Mesothelial cell of epicardium (in vitro differentiated cells): ENCODE measurements at places on chromosomes 6 and 20.

DNA sequence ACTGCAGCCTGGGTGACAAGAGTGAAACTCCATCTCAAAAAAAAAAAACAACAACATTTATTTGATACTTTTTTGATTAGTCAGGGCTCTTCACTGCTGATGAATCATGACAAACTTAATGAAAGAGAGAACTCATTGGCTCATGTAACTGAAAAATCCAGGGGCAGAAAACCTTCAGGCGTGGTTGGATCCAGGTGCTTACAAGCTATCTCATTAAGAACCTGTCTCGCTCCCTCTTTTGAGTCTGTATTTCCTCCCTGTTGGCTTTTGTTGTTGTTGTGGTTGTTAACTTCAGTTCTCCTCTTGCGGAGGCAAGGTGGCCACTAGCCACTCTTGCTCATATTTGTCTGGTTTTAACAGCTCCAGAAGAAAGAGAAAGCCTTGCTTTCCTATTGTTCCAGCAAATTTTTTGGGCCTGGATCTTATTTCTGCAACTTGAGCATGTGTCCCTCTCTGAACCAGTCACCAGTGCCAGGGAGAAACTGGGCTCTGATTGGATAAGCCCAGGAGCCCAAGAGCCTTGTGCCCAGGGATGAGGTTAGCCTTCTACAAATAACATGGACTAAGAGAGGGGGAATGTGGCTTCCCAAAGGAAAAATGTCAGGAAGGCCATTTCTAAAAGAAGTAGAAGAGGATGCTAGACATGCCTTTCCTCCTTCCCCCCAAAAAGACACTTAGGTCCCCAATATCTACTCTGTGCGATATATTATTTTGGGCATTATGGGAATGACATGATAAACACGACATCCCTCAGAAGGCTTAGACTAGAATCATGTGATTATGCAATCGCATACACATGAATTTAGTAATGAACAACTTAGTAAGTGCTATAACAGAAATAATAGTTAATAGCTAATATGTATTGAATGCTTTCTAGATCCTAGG lies 64.5 kb downstream of the PHACTR2 start:
- no peak for DNase-seq

GRCh38 chr6:47097092-47097945 lies 55.2 kb upstream of the ADGRF1 start:
- no peak for DNase-seq

- no peak for DNase-seq
Observed at GRCh38 chr20:7940341-7940740, at the start of gene HAO1. HAO1 (minus strand) TSS chr20:7940458; CDS start chr20:7940422, 36 bp downstream.

DNA sequence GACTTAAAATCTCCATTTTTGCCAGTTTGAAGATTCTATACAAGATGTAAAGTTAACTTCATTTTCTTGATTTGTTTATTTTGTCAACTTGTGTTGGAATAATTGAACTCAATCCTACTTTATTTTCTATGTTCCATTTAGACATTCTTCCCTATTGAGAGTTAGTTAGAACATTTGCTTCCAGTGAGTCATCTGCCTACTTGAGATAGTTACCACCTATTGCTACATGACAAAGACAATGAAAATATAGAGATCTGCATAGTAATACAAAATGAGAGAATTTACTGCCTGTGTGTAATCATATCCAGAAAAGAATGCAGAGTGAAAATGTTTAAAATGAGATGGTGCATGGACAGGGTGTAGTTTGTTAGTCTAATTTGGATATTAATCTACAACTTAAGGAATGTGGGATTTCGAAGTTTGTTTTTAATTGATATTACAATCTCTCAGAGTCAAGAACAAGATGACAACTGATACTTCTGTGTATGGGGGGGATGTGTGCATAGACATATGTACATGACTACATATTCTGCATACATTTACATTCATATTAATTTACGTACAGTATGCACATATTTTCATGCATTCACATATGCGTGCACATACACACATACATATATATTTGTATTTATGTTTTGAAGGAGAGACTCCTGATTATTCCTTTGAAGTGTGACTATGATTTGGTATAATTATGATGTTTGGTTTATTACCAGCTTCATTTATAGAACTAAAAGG lies 420.1 kb downstream of the NKAIN2 start:
- no peak for DNase-seq

DNA sequence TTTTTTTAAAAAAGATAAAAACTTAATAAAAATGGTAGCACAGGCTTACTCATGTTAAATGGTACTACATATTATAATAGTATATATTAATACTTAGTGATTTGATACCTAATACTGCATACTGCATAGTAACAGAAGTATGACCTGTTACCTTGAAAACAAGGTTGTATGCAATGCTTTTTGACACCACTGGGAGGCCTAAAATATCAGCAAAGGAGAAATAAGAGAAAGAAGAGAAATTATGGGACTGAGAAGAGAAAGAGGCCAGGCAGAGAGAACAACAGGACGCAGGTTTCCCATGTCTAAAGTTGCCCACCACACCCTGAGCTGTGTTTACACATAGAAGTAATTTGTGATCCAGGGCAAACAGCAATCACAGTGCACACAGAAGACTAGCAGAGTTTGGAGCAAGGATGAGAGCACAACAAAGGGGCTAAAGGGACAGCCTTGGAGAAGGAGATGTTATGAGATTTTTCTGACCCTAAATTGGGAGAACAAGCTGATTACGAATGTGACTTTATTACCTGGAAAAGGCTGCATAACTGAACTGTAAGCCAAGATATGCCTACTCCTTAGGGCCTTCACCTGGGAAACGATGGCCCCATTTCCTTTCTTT lies 73.2 kb downstream of the ROS1 start:
- no peak for DNase-seq

DNA sequence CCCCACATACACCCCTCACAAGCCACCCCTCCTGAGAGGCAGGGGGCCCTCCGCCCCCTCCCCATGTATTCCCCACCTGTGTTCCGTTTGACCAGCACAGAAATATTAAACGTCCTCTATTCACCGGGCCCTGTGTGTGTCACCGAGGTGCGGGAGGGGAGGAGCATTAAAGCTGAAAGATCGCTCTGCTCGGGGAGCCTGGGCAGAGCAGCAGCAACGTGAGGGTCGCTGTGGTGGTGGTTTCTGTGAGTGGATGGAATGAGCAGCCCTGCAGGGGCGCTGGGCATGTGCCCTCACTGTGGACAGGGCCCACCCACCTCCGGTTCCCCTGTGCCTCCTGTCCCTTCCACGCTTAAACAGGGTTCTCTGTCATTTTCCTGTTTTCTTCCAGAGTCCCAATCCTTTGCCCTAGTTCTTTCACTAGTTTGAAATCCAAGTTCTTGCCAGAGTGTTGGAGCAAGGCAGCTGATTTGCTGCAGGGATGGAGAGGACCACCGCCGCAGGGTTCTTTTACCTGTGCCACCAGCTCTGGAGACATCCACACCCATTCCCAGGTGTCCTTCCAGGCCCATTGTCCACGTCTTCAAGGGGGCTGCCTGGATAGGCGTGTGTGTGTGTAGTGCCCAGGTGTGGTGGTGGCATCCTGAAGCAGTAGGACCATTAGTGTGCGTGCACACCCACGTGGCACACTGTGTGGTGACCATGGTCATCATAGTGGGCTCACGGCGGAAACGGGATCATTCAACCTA lies 37.6 kb upstream of the MDFI start:
- no peak for DNase-seq

DNA sequence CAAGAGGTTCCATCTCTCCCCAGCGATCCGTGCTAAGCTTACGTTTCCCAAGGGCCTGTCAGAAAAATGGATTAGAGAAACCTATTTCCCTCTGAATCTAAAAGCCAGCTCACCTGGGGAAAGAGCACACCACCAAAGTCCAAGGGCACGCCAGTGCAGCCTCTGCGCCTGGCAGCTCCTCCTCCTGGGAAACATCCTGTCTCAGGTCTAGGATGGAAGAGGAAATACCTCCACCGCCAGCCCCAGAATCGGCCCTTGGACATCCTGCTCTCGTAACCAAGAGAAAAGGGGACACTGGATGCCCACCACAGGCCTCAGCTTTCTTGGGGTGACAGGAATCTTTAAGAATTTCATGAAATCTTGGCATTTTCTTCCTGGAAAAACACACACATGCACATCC lies 18.7 kb downstream of the RAMACL start:
- DNase-seq: no peak

- DNase-seq: no peak
Observed at GRCh38 chr6:41147917-41148316, 6.2 kb downstream of the TREML1 start.

- no peak for DNase-seq
Observed at GRCh38 chr6:107576852-107577251, 86.9 kb downstream of the SOBP start.

GRCh38 chr6:81614292-81614691 lies 138.2 kb downstream of the TENT5A start:
- DNase-seq: no peak

GRCh38 chr20:63492518-63492917 lies 6.4 kb downstream of the EEF1A2 start:
- DNase-seq: no peak

GRCh38 chr20:14191559-14191958 lies 145.9 kb downstream of the FLRT3 start:
- no peak for DNase-seq

- DNase-seq: no peak
Observed at GRCh38 chr6:30494291-30494861, 5.1 kb downstream of the HLA-E start.

DNA sequence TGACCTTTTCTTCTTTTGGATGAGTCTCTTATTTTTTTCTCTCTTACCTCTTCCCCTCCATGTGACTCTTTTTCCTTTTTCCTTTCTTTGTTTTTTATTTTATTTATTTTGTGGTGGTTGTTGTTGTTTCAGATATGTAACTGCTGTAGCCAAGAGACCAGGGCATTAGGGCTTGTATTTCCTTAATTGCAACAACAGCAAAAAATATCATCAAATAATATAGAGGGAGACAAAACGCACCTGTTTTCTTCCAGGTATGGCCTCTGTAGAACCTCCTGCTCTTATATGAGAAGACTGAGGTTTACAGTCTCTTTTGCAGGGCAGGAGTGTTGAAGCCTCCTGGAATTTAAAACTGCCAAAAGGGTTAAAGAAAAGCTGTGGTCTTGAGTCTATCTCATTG lies 149.3 kb downstream of the SYNDIG1 start:
- no peak for DNase-seq
